ENCODE measurements at places on chromosomes 6 and 20.

- DNase-seq, result no peak
Observed at GRCh38 chr6:92415656-92416055, 1003.7 kb downstream of the EPHA7 start.

- DNase-seq, result no peak
Observed at GRCh38 chr20:53216478-53216855, 244.3 kb downstream of the TSHZ2 start.

DNA sequence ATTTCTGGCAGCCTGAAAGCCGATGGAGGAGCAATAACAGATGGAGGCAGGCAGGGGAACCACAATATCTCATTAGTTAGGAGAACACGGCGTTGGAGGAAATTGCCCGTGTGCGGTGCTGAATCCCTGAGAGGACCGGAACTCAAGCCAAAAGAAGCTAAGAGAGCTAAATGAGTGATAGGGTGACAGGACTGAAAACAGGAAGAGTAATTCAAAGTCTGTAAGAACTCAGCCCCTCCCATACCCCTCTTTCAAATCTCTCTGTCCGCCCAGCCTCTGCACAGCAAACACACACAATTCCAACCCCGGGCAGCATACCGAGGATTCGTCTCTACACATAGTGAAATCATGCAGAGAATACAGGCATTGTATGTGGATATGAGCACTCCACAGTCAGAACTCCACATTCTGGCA is 2.6 kb upstream of the IPCEF1 start:
- no peak for DNase-seq

GRCh38 chr6:129534926-129535325 is 175.1 kb downstream of the ARHGAP18 start:
- no peak for DNase-seq

- DNase-seq, result no peak
Observed at GRCh38 chr6:23106951-23107350, 537.6 kb downstream of the HDGFL1 start.

DNA sequence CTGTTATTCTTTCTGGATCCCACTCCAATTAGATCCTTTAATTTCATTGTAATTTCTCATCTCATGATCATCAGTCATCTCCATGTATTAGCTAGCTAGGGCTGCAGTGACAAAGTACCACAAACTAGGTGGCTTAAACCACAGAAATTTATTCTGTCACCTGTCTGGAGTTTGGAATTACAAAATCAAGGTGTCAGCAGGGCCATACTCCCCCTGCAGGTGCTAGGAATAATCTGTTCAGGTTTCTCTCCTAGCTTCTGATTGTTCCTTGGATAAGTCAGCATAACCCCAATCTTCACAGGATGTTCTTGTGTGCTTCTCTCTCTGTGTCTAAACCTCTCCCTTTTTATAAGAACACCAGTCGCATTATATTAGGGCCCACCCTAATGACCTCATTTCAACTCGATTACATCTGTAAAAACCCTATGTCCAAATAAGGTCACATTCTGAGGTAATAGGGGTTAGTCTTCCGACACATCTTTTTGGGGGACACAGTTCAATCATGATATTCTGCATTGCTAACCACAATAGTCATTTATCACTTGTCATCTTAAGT is 40.5 kb downstream of the BEND6 start:
- DNase-seq, result no peak

GRCh38 chr6:14277405-14277930 is 159.9 kb downstream of the CD83 start:
- no peak for DNase-seq

DNA sequence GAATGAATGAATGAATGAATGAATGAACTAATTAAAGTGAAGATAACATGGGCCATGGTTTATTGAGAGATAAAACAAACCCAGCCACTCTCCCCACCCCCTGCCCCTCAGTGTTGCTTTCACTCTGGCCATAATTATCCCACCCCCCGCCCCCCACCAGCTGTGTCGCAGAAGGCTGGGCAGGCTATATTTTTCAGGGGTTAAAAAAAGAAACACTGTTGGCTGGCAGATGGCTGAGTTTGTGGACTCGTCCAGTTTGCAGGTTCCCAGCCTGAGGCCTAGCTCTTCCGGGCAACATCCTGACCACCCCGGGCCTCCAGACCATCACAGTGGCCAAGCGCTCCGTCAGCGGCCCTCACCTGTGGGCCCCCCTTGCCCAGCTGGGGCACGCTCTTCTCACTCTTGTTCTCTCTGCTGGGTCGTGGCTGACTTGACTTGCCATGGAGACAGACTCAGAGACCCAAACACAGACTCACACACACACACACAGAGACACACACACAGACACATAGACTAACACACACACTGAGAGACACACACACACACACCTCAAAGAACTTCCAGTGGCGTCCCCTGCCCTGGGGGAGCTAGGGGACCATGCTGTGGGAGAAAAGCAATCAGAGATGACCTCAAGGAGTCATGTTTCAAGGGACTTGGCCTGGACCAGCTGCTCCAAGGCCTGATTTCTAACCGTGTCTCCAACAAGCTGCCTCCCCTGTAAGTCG is 2.2 kb upstream of the GRM4 start:
- no peak for DNase-seq

Measured in activated CD4-positive, alpha-beta T cell treated with anti-CD3 and anti-CD28 coated beads, Interleukin-2, Interleukin-4, amounts not matched to agents 100 ng/mL and 50 ng/mL, durations not matched to agents 16 hours and 8 hours (primary cell).